PC-9 (cell line): ENCODE measurements at places on chromosomes 16 and 17.

- no peak for DNase-seq
These were observed 3.5 kb upstream of the CAMKK1 start for GRCh38 chr17:3896108-3896967.

- DNase-seq, result no peak
These were observed 32.4 kb downstream of the CCL4 start for GRCh38 chr17:36136036-36136435.

DNA sequence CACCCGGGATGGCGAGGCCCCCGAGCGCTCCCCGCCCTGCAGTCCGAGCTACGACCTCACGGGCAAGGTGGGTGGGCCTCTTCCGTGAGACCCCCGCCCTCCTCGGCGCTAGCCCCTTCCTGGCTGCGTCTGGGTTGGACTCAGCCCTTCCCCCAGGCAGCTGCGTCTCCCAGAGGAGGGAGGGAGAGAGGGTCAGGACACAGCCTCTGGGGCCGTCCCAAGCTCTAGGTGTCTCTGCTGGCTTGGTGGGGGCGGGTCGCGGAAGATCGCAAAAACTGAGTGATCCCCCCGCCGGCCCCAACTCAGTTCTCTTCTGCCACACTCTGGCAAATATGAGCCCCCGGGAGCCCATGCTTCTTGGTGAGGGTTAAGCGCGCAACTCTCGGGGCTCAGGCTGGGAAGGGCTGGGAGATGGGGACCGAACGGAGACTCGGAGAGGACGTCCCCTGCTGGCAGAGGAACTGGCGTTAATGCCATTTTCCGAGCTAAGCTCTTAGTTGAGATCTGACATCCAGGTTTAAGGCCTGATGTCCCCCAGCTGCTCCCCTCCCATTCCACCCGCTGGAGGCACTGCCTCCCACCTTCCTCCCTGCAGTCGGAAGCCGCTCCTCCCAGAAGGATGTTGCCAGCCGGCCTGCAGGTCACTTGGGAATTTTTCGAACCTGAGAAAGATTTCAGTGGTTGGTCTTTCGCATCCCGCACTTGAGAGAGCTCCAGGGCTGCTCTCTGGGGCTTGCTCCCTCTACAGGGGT is 419 bp downstream of the RAB37 start:
- no peak for DNase-seq

DNA sequence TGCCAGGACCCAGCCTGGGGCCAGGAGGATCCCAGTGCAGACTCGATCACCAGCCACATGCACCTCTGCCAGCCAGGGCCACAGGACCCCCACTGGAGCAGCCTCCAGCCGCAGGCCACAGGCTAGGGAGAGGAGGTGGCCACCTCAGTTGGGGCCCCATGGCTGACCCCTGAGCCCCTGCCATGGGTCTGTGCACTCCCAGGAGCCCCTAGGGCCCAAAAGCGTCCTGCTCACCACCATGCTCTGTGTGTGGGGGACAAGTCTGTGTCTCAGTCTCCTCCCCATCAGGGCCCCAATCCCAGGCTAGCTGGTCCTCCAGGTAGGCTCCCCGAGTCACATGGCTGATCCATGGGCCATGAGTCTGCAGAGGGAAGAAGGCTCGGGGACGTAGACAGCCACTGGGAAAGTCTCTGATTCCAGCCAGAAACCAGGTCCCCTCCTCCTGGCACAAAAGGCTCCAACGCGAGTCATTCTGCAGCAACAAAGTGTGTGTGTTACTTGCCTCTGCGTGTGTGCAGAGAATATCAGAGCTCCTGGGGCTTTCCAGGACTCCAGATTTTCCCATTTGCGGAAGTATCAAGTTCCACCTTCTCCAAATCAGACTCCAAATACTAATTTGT is 6.1 kb upstream of the PRSS8 start:
- DNase-seq, result peak; percentile 68

DNA sequence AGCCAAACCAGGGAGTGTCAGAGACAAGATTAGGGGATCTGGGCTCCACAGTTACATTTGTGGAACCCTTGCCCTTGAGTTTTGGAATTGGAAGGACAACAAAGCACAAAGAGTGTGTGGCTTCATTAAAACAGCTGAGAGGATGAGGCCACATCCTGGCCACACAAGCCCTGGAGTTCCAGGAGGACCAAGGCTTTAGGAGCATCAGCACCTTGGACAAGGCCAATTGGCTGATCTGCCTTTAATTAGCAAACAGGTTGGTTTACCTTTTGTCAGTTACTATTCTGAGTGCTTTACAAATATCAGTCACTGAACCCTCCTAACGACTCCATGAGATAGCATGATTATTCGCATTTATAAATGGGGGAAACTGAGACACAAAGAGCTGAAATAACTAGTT is 54.7 kb downstream of the SLC6A2 start:
- DNase-seq, result no peak

DNA sequence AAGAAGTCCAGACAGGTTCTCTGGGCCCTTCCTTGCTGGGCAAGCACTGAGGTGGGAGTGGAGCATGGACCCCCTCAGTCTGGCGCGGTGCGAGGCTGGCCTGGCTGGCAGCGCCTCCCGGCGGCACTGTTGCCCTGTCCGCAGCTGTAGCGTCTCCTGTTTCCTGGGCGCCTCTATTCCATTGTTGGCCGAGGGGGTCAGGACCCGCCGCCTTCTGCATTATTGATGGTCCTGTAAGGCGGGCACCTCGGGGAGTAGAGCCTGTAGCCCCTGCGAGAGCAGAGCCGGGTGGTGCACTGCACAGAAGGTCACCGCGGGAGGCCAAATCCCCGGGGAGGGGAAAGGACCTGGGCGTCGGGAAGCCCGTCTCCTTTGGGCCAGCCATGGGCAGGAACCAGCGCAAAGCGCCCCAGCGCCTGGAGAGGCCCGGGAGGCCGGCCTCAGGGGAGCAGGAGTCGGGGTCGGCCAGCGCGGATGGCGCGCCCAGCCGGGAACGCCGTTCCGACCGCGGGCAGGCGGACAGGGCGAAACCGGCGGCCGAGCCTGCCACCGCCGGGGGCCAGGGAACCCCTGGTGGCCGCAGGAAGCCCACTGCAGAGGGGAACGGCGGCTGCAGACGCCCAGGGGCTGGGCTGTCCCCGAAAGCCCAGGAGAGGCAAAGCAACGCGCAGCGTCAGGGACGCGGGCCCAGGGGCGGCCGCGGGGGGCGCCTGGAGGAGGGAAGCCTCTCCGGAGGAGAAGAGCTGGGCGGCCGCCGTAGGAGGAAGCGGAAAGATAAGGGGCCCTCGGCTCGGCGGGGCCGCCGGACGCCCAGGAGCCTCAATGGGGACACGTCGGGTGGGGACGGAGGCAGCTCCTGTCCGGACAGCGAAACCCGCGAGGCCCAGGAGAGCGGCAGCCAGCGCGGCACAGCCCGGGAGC is at the start of gene MYO15B:
TSS of gene MYO15B (plus strand) at position 126 of the 921 bp plus-strand sequence. CDS start at position 384, 258 bp downstream.
- no peak for DNase-seq

DNA sequence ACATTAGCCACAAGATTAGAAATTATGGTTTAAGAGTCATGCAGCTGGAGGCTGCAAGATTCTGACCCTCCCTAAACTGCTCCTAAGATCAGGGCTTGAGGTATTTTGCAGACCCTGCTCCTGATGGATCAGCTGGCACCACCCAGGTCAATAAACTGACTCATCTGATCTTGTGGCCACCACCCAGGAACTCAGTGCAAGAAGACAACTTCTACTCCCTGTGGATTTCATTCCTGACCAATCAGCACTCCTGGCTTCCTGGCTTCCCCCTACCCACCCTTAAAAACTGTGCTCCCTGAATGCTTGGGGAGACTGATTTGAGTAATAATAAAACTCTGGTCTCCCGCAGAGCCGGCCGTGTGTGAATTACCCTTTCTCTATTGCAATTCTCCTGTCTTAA is 25.0 kb upstream of the MILR1 start:
- no peak for DNase-seq

GRCh38 chr16:79310710-79311109 is 289.8 kb downstream of the MAF start:
- DNase-seq, result no peak

DNA sequence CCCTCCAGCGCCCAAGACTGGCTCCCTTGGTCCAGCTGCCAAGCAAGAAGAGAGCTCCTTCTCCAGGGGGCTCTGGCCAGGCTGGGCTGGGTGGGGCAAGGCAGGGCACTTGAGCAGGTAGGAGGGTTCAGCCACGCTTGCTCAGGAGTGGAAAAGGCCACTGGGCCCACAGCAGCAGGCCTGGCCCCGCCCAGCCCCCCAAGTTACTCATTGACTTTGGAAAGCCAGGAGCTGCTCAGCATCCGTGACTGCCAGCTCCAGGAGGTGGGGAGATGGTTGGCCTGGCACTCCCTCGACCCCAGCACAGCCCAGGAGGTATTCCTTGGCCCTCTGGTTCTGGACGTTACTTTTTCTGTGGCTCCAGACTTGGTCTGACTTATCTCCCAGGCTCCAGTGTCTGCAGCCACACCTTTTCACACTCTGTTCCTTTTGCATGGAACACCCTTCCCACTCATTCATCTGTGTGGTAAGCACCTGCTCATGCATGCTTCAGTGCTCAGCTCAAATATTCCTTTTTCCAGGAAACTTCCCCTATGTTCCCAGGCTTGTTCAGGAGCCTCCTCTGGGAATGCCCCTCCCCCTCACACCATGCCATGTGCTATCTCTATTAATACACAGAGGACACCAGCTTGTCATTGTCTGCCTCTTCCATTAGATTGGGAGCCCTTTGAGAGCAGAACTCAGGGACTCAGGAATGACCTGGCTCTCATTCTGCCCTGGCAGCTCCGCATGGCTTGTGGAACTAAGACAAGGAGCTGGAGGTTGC is at the start of gene CDH16:
TSS of gene CDH16 (minus strand) at position 83 of the 766 bp plus-strand sequence. CDS start 820 bp downstream, outside the sequence.
- DNase-seq, result no peak
